ENCODE measurements at places on chromosomes 2 and 18.

DNA sequence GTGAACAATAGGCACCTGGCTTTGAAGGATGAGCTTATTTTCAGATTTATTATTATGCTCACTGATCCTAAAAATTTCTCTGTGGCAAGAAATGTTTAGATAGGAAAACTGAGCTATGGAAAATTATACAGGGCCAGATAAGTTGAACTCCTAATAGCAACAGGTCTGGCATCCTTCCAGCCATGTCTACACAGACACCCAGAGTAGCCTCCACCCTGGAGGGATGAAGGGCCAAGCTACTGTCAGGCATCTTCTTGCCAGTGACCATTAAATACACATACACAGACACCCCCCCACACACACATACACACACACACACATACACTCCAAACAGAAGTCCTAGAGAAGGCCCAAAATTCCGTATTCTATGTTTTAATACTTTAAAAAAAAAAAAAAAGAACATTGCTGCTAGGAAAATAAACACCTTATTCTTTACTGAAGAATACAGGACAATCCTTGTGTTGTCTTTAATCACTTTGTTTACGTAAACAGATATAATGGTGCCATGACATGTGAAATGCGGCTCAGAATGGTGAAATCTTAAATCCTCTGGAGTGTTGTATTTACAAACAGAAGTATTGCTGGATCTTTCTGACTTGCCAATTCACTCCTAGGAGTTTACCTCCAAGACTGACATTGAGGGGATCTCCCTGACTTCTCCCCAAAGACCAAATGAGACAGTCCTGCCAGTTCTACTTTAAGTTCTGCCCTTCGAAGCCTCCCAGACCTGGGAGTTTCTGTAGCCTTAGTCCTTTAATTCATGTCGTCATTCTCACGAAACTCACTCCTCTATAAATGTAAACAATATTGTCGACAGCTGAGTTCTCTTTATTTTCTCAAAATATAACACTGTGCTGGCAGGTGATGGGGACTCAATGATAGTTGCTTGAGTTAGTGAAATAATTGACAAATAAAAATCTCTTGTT, 163.1 kb downstream of the ANTXR1 start:
- no peak for DNase-seq
- peaks cover 13% of the 10 kb centered on the region for H3K4me1 ChIP-seq
- H3K27me3 ChIP-seq, result no peaks in the 10 kb centered on the region
- H3K4me3 ChIP-seq, result no peak overlapping the region

- no peaks in the 10 kb centered on the region for H3K36me3 ChIP-seq
- no peak overlapping the region for H3K4me3 ChIP-seq
- no peaks in the 10 kb centered on the region for H3K27me3 ChIP-seq
- H3K27ac ChIP-seq, result no peak overlapping the region
- no peak for DNase-seq
- peaks cover 2% of the 10 kb centered on the region for H3K4me1 ChIP-seq
Measured at GRCh38 chr2:157866666-157867642, 9.2 kb downstream of the ACVR1 start.

GRCh38 chr18:62249478-62250097, 62.5 kb downstream of the RELCH start:
- no peak overlapping the region for H3K4me3 ChIP-seq
- H3K36me3 ChIP-seq, result peaks cover 4% of the 10 kb centered on the region
- no peak overlapping the region for H3K27ac ChIP-seq
- no peaks in the 10 kb centered on the region for H3K27me3 ChIP-seq

- no peak overlapping the region for H3K27ac ChIP-seq
- H3K36me3 ChIP-seq, result no peaks in the 10 kb centered on the region
- H3K4me1 ChIP-seq, result no peaks in the 10 kb centered on the region
Measured at GRCh38 chr2:231576465-231576864, 16.2 kb upstream of the TEX44 start.

GRCh38 chr18:76687304-76687962, 134.9 kb upstream of the ZNF236 start:
- no peak overlapping the region for H3K4me3 ChIP-seq
- H3K36me3 ChIP-seq, result no peaks in the 10 kb centered on the region
- H3K27ac ChIP-seq, result no peak overlapping the region

DNA sequence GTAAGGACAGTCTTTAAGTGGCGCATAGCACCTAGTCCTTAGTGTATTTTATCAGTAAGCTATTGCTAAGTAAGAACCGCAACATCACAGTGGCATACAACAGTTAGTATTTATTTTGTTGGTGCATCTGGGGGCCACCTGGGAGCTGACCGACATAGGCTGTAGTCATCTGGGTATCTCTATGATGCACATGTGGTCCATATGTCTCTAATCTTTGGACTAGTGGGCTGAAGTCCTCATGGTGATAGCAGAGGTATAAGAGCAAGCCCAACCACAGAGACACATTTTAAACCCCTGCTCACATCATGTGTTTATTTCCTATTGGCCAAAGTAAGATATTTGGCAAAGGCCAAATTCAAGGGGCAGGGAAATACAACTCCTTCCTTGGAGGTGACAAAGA, 2.9 kb downstream of the CAMKMT start:
- no peaks in the 10 kb centered on the region for H3K27me3 ChIP-seq
- no peak overlapping the region for H3K4me3 ChIP-seq
- H3K4me1 ChIP-seq, result peaks cover 3% of the 10 kb centered on the region
- H3K27ac ChIP-seq, result no peak overlapping the region
- no peak for DNase-seq

DNA sequence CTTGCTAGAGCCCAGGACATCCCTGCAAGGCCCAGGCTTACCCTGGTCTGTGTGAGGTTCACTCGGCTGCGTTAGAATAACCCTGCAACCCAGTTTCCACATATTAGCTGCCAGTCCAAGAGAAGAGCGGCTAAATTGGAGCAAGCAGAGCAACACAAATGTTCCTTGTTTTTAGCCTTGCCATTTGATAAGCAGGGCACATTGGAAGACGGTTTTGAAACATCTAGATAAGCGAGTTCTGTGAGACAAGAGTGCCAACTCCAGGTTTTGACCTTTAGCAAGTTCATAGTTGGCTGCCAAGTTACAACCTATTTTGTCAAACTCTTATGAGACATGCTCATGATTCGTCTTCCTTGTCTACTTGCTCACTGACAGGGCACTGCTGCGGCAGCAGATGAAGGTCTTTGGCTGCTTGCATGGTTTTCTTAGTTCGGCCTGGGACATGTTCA, 23.5 kb downstream of the DPP4 start:
- no peaks in the 10 kb centered on the region for H3K27me3 ChIP-seq
- no peak overlapping the region for H3K4me3 ChIP-seq
- H3K36me3 ChIP-seq, result no peaks in the 10 kb centered on the region
- H3K27ac ChIP-seq, result no peak overlapping the region
- H3K4me1 ChIP-seq, result no peaks in the 10 kb centered on the region

GRCh38 chr18:67581178-67581577, 64.7 kb upstream of the DSEL start:
- DNase-seq, result no peak
- H3K36me3 ChIP-seq, result no peaks in the 10 kb centered on the region
- H3K4me3 ChIP-seq, result no peak overlapping the region
- no peaks in the 10 kb centered on the region for H3K4me1 ChIP-seq
- no peak overlapping the region for H3K27ac ChIP-seq
- H3K27me3 ChIP-seq, result no peaks in the 10 kb centered on the region

All from cardiac muscle cell (in vitro differentiated cells and primary cell).